Activated CD4-positive, CD25-positive, alpha-beta regulatory T cell treated with anti-CD3 and anti-CD28 coated beads, Interleukin-2, amount 50 U/mL, for 24 hours (primary cell): ENCODE measurements at places on chromosomes 1 and 21.

- peak; percentile 52 for ATAC-seq
These were observed 20.7 kb downstream of the FOXO6 start for GRCh38 chr1:41381692-41382479.

DNA sequence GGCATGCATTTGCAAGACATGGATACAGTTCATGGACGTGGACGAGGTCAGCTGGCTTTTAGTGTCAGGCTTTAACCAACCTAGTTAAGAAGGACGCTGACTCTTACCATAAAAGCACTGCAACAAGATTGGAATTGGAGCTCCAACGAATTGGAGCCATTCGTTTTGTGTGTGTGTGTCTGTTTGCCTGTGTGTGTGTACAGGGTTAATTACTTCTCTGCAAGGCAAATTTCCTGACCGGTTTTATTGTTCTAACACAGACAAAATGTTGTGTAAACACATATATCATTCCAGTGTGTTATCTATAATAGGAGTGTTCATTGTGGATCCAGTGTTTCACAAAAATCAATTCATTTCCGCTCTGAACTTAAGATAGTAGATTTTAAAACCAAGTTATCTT, 7.9 kb downstream of the ITSN1 start:
- ATAC-seq = no peak

DNA sequence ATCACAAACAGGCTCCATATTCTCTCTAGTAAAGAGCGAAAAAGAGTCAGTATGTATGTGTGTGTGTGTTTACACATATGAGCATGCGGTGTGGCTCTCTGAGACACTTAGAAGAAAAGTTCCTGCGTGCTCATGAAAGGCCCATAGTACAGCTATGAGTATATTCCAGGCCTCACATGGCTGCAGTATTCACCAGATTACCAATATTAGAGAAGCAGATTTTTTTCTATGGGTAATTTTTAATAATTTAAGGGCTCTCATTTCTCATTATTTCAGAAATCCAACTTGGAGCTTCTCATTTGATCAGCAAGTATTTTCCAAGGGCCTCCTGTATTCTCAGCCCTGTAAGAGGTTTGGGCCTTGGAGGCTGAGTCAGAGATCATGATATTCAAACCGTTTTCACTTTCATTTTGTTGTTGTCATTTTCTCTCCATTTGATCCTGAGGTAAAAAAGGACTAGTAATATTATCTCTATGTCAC, 232.9 kb upstream of the SGIP1 start:
- peak; percentile 93 for ATAC-seq

DNA sequence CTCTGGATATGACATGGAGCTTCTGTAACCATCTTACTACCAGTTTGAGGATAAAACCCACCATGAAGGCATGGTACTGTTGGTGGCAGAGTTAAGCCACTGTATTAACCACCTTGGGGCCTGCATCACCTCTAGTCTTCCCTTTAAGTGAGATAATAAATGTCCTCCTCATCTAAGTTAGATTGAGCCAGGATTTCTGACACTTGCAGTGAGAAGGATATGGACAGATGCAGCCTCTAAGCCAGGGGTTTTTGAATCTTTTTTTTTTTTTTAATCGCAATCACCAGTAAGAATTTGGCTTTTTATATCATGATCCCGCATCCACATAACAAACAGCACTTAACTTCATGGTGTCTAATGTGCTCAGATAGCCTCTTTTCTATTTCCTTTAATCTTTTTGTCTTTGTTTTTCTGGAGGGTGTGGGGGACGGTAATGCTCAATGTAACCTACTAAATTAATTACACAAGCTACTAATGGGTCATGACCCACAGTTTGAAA, 42.2 kb downstream of the ATP1A1 start:
- no peak for ATAC-seq

- no peak for ATAC-seq
These were observed 54.4 kb downstream of the SYT6 start for GRCh38 chr1:114099268-114099667.

- ATAC-seq = no peak
These were observed 22.4 kb upstream of the PTTG1IP start for GRCh38 chr21:44895859-44896258.

DNA sequence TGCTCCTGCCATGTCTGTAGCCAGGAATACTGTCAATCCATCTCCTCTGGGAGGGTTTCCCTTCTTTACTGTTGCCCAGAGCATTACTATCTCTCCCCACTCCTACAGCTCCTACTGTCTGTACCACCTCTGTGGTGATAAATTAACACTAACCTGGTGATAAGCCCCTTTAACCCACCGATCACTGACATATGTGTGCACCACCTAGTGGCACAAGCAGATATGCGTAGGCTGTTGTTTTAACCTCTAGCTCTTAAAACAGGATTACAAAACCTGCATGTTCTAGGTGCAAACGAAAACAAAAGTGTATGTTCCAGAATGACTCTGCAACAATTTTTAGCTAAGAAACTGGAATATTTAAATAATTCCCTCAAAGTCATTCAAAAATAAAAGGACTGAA, 93.9 kb upstream of the BEND5 start:
- ATAC-seq = no peak

GRCh38 chr1:71464016-71464415, 383.2 kb upstream of the ZRANB2 start:
- ATAC-seq = no peak
